ENCODE measurements at places on chromosomes 11 and 22.

GRCh38 chr11:96051820-96052219 is 127.9 kb upstream of the MTMR2 start:
- no peak for DNase-seq

DNA sequence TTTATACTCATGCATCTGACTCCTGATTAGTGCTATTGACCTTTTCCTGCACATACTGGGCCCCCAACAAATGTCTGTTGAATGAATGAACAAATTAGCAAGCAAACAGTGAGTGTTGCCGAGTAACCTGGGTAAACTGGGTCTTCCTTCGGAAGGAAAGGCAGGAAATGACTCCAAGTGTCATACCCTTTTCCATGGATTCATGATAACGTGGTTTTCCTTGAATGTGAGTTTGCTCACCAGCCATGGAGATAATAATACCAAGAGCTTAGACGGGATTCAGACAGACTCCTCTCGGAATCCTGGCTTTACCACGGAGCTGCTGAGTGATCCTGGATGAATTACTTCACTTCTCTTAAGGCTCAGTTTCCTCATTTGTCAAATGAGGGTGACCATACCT is 16.7 kb downstream of the TECTA start:
- DNase-seq = no peak

GRCh38 chr11:61725781-61726231 is 26.6 kb upstream of the MYRF start:
- DNase-seq = no peak

DNA sequence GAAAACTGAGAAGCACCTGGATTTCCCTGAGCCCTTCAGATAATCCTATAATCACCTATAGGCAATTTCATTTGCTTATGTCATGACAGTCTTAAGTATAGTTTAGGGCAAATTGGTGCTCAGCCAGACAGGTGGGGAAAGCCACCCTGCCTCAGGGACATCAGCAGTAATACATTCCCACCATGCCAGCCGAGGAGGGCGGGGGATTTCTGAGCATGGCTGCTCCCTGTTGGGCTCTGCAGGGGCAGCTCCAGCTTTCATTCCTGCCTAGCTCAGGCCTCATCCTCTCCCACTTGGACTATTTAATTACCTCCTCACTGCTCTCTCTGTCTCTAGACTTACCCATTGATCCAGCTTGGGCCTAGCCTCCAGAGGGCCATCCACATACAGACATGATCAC is 9.0 kb upstream of the DRD2 start:
- no peak for DNase-seq

- DNase-seq = no peak
Measured at GRCh38 chr11:60866911-60867870, at the start of gene ZP1. Gene ZP1 (plus strand): TSS chr11:60867542. CDS start chr11:60867562, 20 bp downstream.

DNA sequence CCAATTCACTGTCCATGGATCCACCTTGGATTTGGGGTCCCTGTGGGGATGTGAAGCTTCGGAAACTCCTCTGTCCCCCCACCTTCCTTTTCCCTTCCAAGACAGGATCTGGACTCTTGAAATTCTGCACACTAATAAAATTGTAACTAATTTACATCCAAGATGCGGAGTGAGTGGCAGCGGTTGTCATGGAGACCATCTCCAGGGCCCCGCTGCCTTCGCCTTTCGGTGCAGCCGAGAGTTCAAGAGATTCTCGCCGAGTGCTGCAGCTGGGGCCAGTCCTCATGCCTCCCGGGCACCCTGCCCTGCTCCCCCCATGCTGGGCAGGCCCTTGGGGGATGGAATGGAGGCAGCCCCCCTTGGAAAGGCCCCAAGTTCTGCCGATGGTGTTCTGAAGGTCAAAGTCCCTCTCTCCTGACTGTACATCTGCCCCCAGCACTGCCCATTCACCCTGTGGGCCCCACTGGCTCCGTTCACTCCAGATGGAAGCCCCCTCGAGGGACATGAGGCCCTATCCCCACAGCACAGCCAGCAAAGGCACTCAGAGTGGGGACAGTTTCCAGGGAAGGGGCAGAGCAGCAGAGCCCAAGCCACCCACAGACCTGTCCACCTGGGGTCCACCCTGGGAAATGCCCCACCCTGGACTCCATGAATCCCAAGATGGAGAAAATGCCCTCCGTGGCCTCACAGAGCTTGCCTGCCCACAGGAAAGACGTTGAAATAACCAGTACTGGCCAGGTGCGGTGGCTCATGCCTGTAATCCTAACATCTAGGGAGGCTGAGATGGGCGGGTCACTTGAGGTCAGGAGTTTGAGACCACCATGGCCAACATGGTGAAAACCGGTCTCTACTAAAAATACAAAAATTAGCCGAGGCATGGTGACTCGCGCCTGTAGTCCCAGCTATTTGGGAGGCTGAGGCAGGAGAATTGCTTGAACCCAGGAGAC is 25.9 kb downstream of the IGLL1 start:
- no peak for DNase-seq

DNA sequence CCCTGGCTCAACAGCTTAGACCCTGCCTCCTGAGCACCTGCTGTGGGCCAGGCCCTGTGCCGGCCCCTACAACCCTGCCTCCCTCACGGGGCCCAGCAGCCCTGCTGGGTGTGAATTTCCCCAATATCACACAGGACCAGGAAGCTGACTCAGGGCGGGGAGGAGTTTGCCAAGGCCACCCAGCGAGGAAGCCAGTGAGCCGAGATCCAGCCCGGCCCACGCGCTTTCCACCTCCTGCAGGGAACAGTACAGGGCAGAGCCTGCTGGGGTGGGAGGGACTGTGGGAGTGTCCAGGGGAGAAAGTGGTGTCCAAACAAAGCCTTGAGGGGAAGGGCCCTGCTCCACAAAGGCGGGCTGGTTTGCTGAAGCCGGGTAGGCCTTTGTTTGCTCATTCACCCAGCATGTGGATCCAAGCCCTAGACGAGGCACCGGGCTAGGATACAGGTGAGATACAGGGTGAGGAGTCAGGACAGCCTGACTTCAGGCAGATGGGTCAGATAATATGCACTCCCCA is 26.8 kb downstream of the RPL3 start:
- DNase-seq = peak; percentile 79

Data from right forelimb (tissue), 1 donor.